Fibroblast of mammary gland (primary cell): ENCODE measurements at places on chromosomes 12 and 14.

- no peak for DNase-seq
Observed at GRCh38 chr14:105627701-105628100, 101.3 kb downstream of the TMEM121 start.

DNA sequence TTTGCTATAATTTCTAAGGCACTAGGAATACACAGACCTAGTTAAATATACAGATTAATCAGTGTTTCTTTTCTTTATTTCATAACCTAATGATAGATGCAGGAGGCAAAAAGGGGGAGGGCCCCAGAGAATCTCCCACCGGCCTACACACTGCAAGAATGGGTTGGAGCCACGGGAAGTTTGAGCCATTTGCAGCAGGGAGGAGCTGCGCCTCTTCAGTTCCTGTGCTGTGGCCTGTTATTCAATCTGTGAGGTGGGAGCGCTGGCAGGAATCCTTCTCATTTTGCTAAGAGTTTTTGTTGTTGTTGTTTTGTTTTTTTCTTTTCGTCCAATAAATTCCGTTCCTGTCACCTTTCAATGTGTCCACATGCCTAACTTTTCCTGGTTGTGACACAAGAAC is 251.3 kb upstream of the RPL10L start:
- no peak for DNase-seq

DNA sequence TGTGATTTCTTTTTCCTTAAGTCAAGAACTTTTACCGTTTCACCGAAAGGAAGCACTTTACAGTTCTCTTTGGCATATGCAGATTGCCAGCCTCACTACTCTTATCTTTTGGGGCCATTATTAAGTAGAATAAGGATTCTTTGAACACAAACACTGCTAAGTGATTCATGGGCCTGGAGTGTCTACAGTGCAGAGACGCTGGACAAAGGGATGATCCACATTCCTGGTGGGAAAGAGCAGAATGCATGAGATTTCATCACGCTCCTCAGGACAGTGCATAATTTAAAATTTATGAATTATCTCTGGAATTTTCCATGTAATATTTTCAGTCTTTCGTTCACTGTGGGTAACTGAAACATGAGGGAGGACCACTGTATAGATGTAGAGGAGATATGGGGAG is 90.2 kb downstream of the TTLL5 start:
- peak; percentile 10 for DNase-seq

DNA sequence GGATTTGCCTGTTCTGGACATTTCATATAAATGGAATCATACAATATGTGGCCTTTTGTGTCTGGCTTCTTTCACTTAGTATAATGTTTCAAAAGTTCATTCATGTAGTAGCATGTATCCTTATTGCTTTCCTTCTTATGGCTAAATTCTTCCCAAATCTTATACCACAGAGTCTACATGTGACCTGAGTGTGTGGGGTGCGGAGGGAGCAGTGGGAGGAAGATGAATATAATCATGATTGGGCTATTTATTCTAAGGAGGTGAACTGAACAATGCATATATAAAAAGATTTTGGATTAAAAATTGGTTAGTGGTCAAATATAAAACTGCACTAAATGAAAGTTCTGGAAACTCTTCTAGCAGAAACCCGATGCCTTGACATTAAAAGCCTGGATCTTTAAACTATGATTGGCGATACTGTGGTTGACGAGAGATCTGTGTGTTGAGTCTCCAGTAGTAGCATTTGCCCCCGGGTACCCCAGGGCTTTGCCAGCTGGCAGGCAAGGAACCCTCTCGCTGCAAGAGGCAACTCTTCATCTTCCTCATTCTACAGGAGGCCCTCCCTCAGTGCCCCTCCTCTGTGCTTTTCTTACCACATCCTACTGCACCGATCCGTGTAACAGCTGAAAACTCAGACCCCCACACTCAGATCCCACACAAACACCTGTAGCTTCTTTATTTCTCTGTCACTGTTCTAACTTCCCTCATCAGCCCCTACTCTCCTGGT is 2.6 kb downstream of the CYP46A1 start:
- DNase-seq, result no peak

GRCh38 chr14:84090837-84091236 is 1439.1 kb upstream of the FLRT2 start:
- no peak for DNase-seq

DNA sequence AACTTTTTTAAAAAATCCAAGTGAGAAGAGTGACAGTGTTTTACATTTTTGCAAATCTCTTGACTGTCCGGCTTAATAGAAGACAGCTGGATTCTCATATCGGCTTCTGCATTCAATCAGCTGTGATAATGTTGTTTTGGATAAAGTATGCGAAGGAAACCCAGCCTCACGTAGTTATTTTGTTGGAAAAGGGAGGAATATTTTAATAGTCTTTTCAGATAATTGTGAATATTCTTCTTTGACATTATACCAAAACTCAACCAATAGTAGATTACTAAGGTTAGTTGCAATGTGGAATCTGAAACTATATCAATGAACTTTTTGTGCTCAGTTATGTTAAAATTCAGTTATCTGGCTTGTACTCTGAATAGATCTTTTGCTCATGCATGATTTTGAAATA is 276.5 kb downstream of the ZFP36L1 start:
- no peak for DNase-seq

- no peak for DNase-seq
Observed at GRCh38 chr12:103205906-103206305, 248.4 kb downstream of the ASCL1 start.

DNA sequence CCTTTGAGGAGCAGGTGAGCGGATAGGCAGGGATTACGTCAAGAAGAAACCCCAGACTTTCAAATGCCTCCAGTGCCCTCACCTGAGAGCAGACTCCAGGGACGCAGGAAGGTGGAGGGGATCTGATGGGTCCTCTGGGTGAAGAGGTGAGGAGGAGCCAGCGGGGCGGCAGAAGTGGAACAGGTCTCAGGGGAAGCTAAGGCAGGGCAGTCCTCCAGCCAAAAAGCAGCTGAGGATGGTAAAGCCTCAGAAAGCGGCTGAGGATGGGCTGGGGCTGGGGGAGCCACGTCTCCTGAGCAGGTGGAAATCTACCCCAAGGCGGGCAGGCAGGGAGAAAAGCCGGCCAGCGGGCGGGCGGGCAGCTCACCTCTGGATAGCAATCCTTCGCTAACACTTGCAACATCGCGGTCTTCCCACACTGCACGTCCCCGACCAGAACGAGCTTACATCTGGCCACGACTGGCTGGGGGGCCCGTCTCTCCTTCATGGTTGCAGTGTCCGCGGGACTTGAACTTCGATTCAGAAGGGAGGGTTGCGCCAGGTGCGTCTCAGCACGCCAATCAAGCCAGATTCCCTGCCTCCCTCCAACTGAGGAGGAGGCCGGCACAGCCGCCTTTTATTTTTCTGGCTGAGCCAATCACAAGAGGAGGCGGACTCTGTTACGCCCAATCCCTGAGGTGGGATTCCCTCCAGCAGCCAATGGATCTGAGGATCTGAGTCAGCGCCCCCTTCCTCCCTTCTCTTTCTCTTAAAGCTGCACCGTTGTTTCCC is at the start of gene RND1:
TSS of gene RND1 (minus strand) at position 590 of the 771 bp plus-strand sequence. CDS start at position 487, 103 bp downstream.
- DNase-seq, result peak; percentile 89
